ENCODE measurements at places on chromosomes 1 and 21.

- no peak for DNase-seq
Observed at GRCh38 chr1:228687587-228687986, 47.7 kb upstream of the RHOU start.

GRCh38 chr1:64197076-64197475 is 6.3 kb upstream of the UBE2U start:
- DNase-seq = no peak

GRCh38 chr1:81430236-81430938 is 370.3 kb upstream of the ADGRL2 start:
- no peak for DNase-seq

- no peak for DNase-seq
Observed at GRCh38 chr21:41537356-41537755, 29.4 kb upstream of the TMPRSS2 start.

DNA sequence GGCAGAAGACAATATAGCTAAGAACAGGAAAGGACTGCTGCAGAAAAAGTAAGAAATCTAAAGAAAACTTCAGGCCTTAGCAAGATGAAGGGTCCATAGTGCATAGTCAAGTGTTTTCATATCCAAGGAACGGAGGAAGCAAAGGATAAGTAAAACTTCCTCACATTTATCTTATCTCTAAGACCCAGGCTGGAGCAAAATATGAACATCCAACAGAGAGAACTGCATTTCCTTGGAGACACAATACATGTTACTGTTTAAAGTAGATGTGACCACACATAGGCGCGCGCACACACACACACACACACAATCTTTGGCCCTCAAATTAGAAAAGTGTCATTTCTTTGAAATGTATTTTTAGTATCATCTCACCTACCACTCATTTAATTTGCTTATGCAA is 66.7 kb downstream of the TTLL7 start:
- DNase-seq = no peak

- no peak for DNase-seq
Observed at GRCh38 chr1:155334962-155335361, 14.3 kb downstream of the RUSC1 start.

DNA sequence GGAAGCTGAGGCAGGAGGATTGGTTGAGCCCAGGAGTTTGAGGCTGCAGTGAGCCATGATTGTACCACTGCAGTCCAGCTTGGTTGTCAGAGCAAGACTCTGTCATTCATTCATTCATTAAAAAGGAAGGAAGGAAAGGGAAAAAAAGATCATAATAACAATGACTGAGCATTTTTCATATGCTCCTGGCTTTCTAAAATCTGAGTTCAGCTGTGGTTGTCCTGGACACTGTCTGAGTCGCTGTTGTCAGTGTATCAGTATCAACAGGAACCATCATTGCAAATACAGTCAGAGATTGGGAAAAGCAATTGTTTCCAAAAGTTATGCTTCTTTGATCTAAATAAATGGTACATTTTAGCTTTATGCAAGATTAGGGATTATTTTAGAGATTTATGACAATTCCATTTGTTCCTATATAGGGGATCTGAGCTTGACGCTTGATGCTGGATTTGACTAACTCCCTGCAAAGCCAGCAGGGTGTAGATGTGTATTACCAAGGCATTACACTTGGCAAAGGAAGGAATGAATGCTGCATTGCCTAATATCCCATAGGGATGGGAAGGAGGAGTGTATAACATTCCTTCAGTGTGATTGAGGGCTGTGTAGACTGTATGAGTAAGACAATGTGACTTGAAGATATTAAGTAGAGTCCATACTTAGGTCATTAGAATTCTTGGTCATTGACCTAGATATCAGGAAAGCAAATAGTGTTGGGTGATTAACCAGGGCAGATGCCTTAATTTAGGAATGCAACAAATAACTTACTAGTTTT is 100.2 kb downstream of the DISP1 start:
- DNase-seq = no peak

DNA sequence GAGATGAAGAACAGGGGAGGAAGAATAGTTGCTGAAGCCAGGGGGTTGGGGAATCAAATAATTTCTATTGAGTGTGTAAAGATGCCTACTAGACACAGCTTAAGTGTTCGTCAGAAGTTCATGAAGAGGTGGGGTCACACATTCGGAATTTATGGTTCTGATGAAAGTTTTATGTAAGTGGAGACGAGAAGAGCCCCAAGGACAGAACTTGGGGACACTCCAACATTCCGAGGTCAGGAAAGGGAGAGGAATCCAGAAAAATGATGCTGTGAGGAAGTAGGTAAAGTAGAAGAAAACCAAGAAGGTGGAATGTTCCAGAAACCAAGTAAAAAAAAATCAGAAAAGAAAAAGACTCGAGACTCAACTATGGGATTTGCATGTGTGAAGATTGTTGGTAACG is 272.5 kb downstream of the SIPA1L2 start:
- DNase-seq = no peak

DNA sequence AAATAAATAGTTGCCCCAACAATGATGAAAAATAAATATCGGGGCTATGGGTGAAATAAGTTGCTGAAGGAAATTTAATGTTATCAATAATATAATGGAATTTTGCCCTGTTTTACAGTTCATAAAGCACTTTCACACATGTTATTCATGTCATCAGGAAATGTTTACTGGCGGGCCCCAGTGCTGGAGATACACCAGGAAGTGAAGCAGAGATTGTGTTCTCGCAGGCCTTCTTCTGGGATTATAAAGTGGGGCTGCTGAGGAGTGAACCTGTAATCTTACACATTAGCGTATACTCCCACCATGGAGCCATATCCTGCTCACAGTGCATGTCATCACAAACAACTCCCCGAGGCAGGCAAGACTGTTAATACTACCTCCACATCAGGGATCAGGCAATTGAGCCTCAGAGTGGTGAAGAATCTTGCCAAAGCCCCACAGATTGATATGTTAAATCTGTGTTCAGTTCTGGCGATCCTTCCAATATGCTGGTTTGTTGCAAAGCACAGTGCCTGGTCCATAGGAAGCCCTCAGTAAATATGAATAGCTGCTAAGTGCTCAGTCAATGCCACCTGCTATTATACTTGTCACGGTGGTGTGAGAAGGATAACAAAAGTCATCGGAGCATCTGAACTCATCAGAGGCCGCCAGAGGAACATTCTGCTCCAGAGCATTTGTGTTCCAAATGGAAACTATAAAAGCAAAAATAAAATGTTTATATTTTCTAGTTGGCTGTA is 104.4 kb upstream of the UBE2U start:
- DNase-seq = no peak
